ENCODE measurements at places on chromosomes 5 and 9.

DNA sequence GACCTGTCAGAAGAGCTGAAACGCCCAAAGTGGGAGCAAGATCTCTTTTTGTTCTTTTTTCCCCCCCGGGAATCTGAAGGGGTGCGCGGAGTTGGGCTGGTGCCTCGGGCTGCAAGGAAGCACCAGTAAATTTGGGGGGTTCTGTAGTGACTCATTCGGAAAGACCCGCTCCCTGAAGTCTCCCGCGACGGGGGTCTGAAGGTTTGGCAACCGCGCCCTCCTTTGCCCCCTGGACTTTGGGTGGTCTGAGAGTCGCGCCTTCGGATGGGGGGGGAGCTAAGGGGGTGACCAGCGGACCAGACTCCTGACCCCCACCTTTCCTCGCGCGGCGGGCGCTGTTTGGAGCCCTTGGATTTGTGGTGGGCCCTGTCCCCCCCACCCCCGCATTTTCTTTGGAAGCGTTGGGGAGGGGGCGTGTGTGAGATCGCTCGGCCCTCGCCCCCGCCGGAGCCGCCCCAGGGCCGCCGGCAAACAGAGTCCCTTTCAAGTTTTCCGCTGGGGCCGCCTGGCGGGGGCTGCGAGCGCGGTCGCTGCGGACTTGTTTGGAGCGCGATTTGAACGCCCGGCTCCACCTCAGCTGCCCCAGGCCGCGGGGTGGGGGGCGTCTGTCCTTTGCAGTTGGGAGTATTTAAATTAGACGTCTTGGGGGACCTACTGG, 2.0 kb downstream of the CXXC5 start:
- no peak for DNase-seq

DNA sequence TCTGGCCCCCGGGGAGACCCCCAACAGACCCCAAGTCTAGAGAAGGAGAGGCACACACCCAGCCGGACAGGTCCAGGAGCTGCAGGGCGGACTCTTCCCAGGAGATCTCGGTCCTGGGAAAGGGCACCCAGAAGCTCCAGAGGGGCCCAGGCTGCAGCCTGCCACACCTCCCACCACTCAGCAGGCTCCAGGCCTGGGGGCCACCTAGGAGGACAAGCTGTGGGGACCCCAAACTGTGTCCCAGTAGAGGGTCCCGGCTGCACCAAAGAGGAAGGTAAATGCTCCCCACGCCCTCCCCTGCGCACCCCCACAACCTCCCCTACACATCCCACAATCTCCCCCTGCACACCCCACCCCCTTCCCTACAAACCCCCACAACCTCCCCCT, 48.5 kb downstream of the PLEKHG4B start:
- no peak for DNase-seq

DNA sequence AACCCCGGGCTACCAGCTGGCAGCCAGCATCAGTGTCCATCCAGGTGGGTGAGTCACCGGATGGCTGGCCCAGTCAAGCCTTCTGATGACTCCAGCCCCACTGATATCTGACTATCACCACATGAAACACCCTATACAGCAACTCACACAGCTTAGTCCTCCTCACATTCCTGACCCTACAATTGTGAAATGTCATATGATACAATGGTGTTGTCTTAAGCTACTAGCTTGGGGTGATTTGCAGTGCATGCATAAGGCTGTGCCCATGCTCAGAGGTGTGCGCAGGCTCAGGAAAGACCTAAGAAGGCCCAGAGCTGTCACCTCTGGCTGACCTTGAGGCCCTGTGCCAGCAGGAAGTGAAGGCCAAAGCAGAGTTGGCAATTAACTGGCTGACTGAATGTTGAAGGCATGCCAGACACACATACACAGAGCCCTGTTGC, 21.5 kb upstream of the SEMA4D start:
- DNase-seq, result peak; percentile 96

GRCh38 chr9:117487555-117488175, 72.8 kb upstream of the ASTN2 start:
- DNase-seq, result peak; percentile 57

DNA sequence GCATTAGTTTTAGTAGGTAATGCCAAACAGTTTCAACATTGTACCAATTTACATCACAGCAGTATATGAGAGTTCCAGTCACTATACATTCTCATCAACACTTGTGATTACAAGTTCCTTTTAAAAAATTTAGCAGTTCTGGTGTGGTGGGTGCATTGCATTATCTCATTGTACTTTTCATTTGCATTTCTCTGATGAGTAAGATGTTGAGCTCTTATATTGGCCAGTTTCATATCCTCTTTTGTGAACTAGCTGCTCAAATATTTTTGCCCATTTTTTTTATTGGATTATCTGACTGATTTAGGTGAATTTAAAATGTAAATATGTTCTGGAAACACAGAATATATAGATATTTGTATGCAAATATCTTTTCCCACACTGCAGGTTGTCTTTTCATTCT, 160.9 kb upstream of the NR3C1 start:
- DNase-seq, result no peak
